ENCODE measurements at places on chromosomes 6 and 20.
A peak's percentile ranks its signal among the peaks of the same experiment; 100 is the strongest.

GRCh38 chr20:25310921-25311728 is 63.2 kb downstream of the PYGB start:
- DNase-seq, result peak; percentile 8

GRCh38 chr6:98839781-98840361 is 5.5 kb downstream of the POU3F2 start:
- DNase-seq, result no peak

- peak; percentile 90 for DNase-seq
Measured at GRCh38 chr20:31819083-31819784, at the start of gene MYLK2. MYLK2 (plus strand) TSS chr20:31819356; CDS start chr20:31819581, 225 bp downstream.

DNA sequence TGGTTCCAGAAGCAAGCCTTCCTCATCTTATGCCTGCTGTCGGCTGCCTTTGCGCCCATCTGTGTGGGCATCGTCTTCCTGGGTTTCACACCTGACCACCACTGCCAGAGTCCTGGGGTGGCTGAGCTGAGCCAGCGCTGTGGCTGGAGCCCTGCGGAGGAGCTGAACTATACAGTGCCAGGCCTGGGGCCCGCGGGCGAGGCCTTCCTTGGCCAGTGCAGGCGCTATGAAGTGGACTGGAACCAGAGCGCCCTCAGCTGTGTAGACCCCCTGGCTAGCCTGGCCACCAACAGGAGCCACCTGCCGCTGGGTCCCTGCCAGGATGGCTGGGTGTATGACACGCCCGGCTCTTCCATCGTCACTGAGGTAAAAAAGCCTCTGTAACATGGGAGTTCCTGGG is 366 bp downstream of the SLC22A1 start:
- DNase-seq, result no peak

GRCh38 chr6:5205877-5206850 is 54.6 kb downstream of the LYRM4 start:
- peak; percentile 75 for DNase-seq

GRCh38 chr6:26537846-26538571 is at the start of gene HMGN4:
HMGN4 (plus strand) TSS chr6:26538366; CDS start chr6:26545207, 6,841 bp downstream.
- peak; percentile 75 for DNase-seq

GRCh38 chr6:166162599-166163342 is 4.9 kb downstream of the TBXT start:
- no peak for DNase-seq

- no peak for DNase-seq
Measured at GRCh38 chr6:85127696-85128243, 322.1 kb upstream of the NT5E start.

DNA sequence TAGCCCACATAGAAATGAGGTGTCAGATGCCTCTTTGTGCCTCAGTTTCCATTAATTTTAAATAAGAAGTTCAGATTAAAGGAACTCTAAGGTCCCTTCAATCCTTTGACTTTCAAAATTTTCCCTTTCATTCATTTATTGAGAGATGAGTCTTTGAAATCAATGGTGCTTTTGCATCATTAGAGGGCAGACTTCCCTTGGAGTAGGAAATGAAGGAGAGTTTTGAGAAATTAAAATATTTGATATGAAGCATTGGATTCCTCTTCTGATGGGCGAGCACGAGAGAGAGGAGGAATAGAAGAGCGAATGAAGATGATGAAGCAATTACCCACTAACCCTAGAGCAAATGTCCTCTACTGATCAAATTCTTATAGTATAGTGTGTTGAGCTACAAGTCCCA is 105.7 kb downstream of the EDN1 start:
- DNase-seq, result no peak

- DNase-seq, result no peak
Measured at GRCh38 chr20:6055161-6055783, 1.4 kb upstream of the LRRN4 start.

GRCh38 chr20:16749573-16749972 is 1.4 kb downstream of the OTOR start:
- DNase-seq, result no peak

DNA sequence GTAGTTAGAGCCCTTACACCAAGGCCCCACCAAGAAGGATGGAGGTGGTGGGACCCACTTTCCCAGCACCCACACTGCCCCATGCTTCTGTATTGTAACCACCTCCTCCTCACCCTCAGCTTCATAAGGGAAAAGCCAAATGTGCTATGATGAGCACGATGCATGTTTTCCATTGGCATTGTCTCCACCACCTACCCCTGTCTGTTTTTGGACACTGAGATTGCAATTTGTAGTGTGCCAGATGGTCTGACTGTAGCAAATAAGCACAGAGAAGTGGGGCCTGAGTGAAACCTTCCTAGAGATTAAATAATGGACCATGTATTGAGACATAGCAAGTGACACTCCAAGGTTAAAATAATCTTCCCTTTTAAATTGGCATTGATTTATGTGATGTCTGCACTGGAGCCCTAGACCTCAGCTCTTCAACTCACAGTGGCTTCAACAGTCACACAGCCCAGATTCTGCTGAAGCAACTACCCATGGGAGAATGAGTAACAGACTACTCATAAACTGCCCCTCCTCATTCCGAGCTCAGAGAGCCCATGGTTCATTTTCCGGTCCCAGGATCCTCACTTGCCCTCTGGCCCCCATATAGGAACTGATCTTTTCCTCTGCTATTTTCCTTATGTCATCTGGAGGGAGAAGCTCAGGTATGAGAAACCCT is 177.9 kb downstream of the COL9A1 start:
- no peak for DNase-seq

DNA sequence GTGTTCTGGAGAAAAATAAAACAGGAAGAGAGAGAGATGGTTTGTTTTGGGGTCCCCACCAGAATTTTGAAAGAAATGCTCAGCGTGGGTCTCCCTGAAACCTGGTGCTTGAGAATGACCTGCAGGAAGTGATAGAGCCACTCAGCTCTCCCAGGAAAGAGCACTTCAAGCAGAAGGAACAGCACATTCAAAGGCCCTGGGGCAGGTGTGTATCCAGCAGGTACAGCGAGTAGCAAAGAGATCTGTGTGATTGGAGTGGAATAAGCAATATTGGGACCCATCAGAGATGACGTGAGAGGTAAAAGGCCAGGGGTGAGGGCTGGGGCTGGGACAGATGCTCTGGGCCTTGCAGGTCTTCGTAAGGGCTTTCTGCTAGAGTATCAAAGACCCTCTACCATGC is 89.5 kb upstream of the CCDC167 start:
- DNase-seq, result no peak

- DNase-seq, result no peak
Measured at GRCh38 chr20:2290486-2290885, 5.3 kb upstream of the TGM3 start.

DNA sequence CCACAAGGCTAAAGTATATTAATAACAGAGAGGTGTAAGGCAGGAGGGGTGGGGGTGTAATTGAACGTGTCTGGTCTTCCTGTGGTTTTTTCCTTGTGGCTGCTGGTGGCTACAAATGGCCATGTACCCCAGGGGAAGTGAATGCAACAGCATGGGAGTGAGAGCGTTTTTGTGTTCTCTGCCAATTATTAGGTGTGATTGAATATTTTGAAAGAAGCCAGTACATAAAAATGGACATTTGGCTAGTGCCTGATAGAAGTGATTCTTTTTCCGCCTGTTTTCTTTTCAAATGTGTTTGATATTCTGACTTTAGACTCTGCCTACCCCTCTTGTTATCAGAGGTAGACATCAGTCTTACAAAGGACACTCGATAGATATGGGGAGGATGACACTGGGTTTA is 141.3 kb downstream of the PRL start:
- no peak for DNase-seq

- no peak for DNase-seq
Measured at GRCh38 chr6:162852840-162853577, 125.2 kb downstream of the PACRG start.

- DNase-seq, result no peak
Measured at GRCh38 chr20:1941226-1941625, 46.0 kb downstream of the SIRPA start.

- no peak for DNase-seq
Measured at GRCh38 chr20:61638802-61639585, 386.9 kb downstream of the CDH4 start.

DNA sequence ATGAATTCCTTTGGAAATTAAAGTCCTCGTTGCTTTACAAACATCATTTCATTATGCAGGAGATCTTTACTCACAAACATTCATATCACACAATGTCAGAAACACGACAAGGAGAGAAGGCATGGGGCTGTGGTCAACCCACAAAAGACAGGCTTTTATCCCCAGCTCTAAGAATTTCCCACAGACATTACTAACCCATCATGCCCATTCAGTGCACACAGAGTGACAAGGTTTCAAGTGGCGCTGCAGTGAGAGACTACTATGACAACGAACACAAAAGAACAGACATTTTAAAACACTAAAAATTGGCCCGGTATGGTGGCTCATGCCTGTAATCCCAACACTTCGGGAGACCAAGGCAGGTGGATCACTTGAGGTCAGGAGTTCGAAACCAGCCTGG is 579.8 kb upstream of the AGPAT4 start:
- DNase-seq, result no peak

DNA sequence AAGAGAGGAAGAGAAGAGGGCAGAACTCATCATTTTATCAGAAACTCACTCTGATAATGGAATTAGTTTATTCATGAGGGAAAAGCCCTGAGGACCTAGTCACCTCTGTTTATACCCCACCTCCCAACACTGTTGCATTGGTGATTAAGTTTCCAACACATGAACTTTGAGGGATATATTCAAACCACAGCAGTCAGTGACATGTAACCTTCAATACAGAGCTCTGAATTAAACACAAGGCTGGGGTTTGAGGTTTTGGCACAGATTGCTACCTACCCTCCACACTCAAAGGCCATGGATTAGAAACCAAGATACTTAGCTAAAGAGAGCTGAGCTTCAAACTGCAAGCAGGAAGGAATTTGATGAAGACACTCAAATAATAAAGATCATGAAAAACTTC is 48.5 kb upstream of the MOCS1 start:
- no peak for DNase-seq

- no peak for DNase-seq
Measured at GRCh38 chr6:15987569-15987968, 141.3 kb upstream of the MYLIP start.

DNA sequence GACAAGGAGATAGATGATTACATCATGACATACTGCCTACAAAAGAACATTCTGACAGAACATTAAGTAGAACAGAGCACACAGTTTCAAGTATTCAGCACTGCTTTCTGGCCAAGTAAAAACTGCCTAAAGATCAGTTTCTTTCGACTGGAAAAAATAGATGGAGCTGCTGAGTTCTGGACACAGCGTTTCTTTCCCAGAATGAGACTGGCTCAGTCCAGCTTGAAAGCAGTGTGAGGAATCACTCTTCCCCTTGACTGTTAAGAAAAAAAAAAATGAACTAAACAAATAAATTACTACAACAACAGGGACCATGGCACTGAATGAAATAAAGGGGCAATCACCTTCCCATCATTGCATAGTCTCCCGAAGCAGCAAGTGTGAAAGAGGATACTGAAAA is 4.4 kb upstream of the LYRM2 start:
- DNase-seq, result no peak

DNA sequence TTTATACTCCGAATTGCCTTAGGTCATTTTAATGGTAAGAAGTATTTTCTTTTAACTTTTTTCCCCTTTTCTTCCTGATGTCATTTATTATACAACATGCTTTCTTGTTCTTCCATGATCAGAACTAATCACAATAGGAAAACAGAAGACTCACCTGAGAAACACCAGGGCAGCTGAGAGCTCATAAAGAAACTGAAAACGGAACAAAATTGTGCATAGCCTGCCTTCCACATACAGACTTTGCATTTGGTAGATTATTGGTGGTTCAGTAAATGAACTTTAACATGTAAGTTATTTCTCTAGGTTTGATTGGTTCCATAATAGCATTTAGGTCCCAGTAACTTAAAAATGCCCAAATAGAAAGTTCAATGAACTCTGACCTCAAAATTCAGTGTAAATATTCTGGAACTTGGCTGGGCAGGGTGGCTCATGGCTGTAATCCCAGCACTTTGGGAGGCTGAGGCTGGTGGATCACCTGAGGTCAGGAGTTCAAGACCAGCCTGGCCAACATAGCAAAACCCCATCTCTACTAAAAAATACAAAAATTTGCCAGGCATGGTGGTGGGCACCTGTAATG is 161.1 kb upstream of the DTNBP1 start:
- no peak for DNase-seq

DNA sequence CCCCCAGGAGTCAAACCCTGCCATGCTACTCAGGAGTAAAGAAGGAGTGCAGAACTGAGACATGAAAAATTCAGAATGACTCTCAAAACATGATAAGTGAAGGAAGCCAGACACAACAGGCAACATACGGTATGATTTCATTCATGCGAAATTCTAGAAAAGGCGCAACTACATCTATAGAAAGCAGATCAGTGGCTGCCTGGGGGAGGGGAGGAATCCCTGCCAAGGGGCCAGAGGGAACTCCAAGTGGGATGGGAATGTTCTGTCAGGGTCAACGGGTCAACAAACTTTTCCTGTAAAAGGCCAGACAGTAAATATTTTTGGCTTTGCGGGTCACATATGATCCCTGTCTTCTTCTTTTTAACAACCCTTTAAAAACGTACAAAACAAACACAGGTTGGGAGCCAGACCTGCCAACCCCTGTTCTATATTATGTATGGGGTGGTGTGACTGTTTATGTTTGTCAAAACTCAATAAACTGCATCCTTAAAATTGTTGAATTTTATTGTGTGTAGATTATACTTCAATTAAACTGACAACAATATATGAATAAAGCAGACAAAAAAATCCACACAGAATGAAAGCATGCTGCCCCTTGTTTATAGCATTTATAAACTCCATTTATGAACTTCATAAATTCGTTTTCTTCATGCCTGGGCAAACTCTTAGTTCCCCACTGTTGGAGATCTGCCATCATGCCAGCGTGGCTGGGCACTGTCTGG is 56.6 kb upstream of the TRAF3IP2 start:
- no peak for DNase-seq

DNA sequence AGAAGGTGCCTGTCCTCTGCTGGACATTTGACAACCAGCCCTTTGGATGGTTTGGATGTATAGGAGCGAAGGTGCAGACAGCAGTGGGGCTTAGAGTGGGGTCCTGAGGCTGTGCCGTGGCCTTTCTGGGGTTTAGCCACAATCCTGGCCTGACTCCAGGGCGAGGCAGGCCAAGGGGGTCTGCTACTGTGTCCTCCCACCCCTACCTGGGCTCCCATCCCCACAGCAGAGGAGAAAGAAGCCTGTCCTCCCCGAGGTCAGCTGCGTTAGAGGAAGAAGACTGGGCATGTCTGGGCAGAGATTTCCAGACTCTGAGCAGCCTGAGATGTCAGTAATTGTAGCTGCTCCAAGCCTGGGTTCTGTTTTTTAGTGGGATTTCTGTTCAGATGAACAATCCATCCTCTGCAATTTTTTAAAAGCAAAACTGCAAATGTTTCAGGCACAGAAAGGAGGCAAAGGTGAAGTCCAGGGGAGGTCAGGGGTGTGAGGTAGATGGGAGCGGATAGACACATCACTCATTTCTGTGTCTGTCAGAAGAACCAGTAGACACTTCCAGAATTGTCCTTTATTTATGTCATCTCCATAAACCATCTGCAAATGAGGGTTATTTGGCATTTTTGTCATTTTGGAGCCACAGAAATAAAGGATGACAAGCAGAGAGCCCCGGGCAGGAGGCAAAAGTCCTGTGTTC is 1.3 kb upstream of the CDKN1A start:
- DNase-seq, result no peak
